CD8-positive, alpha-beta memory T cell (primary cell): ENCODE measurements at places on chromosomes 11 and 22. TPM values are rescaled to one million over a fixed set of nuclear protein-coding genes. Genes with fewer than 3 reads are reported as not detected.
A peak's percentile ranks its signal among the peaks of the same experiment; 100 is the strongest.

The TSGA10IP gene
- total RNA-seq: not detected

- no peak overlapping the region for H3K4me3 ChIP-seq
- H3K27me3 ChIP-seq: no peaks in the 10 kb centered on the region
- no peak overlapping the region for H3K27ac ChIP-seq
- no peaks in the 10 kb centered on the region for H3K4me1 ChIP-seq
- no peak for DNase-seq
- H3K36me3 ChIP-seq: no peaks in the 10 kb centered on the region
Measured at GRCh38 chr11:55457641-55458040, 89.9 kb downstream of the OR4A15 start.

The MUC2 gene
- total RNA-seq: not detected

DNA sequence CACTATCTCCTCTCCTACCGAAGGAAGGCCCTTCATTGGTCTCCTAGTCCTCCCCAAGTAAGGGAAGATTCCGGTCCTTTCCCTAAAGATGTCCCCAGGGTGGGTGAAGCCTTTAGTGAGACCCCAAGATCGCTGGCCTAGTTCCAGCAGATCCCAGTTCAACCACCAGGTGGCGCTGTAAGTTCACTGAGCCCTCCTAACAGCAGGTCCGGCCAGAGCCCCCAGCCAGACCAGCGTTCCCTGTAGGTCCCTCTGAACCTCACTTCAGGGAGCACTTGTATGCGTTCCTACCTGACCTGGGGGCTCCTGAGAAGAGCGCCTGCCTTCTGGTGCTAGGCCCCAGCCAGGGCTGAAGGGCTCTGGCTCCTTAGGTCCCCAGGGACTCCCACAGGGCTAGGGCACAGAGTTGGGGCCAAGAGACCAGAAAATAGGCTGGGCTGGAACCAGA is 38.1 kb downstream of the LMO1 start:
- peak; percentile 68 for DNase-seq
- H3K36me3 ChIP-seq: no peaks in the 10 kb centered on the region
- H3K4me3 ChIP-seq: no peak overlapping the region
- no peak overlapping the region for H3K27ac ChIP-seq
- no peaks in the 10 kb centered on the region for H3K4me1 ChIP-seq

- peaks cover 9% of the 10 kb centered on the region for H3K27me3 ChIP-seq
- no peaks in the 10 kb centered on the region for H3K4me1 ChIP-seq
- no peak for DNase-seq
- no peaks in the 10 kb centered on the region for H3K36me3 ChIP-seq
- H3K27ac ChIP-seq: no peak overlapping the region
Measured at GRCh38 chr11:45766469-45766868, 38.5 kb upstream of the SLC35C1 start.

DNA sequence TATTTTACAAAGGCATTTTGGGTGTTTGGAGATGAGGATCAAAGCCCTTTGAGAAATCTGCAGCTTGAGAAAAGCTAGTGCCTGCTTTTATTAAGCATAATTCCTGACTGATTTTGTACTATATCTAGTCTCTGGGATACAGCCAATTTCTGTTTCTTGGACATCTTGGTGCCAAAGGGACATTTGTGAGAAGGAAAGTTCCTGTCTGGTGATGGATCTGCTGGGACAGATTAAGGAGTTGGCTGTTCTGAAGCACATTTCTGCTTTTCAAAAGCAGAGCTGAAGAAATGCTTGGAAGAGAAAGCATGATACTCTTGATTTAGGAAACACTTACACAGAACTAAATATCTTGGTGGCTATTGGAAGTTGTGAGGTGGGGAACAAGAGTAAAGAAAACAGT is 254.6 kb upstream of the CCDC90B start:
- no peak overlapping the region for H3K4me3 ChIP-seq
- no peaks in the 10 kb centered on the region for H3K4me1 ChIP-seq

GRCh38 chr11:76649851-76650372 is 20.6 kb downstream of the LRRC32 start:
- H3K27ac ChIP-seq: no peak overlapping the region
- H3K27me3 ChIP-seq: no peaks in the 10 kb centered on the region
- DNase-seq: no peak
- no peak overlapping the region for H3K4me3 ChIP-seq
- no peaks in the 10 kb centered on the region for H3K36me3 ChIP-seq

DNA sequence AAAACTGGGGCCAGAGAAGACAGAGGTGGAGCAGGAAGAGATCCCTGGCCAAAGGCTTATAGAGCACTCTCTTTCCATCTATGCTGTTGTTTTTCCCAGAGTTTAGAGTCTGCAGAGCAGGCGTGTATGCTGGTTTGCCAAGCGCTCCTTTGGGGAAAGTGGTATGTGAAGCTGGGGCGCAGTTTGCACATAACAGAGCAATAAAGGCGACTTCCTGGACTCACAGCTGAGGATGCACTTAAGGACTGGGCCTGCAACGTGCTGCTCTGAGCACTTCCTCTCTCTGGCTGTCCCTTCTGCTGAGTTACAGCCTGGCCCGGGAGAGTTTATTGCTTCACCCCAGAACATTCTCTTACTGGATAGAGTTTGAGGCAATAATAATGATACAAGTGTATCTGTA is 41.7 kb downstream of the THAP12 start:
- no peaks in the 10 kb centered on the region for H3K27me3 ChIP-seq
- no peaks in the 10 kb centered on the region for H3K36me3 ChIP-seq
- H3K4me1 ChIP-seq: no peaks in the 10 kb centered on the region
- no peak overlapping the region for H3K4me3 ChIP-seq
- DNase-seq: no peak

- no peak for DNase-seq
- no peaks in the 10 kb centered on the region for H3K4me1 ChIP-seq
- H3K27me3 ChIP-seq: no peaks in the 10 kb centered on the region
Measured at GRCh38 chr11:134677891-134678551, 266.0 kb upstream of the B3GAT1 start.

GRCh38 chr11:92890846-92891245 is 78.6 kb upstream of the MTNR1B start:
- H3K27me3 ChIP-seq: no peaks in the 10 kb centered on the region
- no peak for DNase-seq
- H3K36me3 ChIP-seq: no peaks in the 10 kb centered on the region

DNA sequence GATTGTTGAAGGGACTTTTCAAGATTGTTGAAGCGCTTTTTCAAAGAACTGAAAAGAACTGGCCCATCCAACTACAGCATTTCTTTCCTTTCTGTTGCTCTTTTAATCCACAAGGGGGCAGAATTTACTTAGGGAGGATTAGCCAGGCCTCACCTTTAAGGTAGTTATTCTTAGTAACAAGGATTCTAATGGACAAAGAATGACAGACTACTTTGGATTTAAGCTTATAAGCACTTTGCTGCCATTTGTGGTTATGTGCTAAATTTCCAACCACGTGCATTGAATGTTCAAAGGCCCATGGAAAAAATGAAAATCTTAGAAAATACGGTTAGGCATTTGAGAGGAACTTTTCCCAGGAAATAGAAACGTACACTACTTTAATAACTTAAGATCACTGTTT is 49.5 kb upstream of the HSPA8 start:
- no peaks in the 10 kb centered on the region for H3K4me1 ChIP-seq
- H3K27me3 ChIP-seq: no peaks in the 10 kb centered on the region
- no peaks in the 10 kb centered on the region for H3K36me3 ChIP-seq
- H3K27ac ChIP-seq: no peak overlapping the region

DNA sequence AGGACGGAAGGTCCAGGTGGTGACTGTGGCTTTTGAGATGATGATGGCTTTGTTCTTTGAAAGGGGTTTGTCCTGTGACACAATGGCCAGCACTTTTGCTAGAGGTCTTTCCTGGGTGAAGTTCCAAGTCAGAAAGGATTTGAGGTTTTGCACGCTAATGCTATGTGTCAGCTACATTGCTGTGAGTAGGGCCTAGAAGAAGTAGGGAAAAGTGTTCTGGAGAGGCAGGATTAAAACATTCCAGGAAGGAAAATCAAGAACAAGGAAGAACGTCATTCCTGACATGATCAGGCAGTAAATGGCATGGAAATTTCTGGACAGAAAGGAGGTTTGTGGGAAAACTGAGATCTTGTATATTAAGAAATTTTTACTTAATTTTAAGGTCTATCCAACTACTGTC is 290.7 kb downstream of the NTM start:
- no peaks in the 10 kb centered on the region for H3K4me1 ChIP-seq
- H3K36me3 ChIP-seq: no peaks in the 10 kb centered on the region
- no peak overlapping the region for H3K4me3 ChIP-seq
- H3K27me3 ChIP-seq: no peaks in the 10 kb centered on the region

The GRAMD1B gene
- total RNA-seq: 28.2 TPM

DNA sequence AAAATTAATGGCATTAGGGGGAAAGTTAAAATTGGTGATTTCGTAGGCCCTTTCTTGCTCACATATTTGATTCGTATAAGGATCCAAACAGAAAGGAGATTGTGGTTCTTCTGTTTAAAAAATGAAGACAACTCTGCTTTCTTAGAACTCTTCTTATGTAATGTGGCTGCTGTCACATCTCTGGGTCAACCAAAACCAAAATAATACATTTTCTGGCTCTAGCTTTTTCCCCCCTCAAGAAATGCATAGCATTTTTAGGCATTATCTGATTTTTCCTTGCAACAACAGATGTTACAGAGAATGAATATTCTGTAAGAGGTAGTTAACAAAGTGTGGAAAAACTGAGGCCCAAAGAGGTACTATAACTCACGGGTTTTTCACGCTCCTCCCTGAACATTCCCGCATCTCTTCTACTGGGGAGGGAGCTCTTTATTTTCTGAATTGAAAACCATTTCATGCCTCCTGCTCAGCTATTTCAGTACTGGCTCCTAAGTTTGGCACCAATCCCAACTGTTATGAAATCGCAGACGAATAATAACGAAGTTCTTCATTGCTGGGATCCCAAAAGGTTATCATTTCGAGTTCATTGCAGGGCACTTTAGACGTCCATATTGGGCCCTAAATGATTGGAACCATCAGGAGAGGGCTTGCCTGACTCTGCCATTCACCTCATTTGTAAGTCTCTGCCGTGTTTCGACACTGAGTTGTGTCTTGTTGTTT is 17.1 kb downstream of the GRAP2 start:
- DNase-seq: no peak
- H3K4me1 ChIP-seq: peaks cover 97% of the 10 kb centered on the region
- peak overlapping the region; percentile 22 for H3K4me3 ChIP-seq
- peak overlapping the region; percentile 27 for H3K27ac ChIP-seq

The NPAS4 gene
- total RNA-seq: not detected

The INSC gene
- not detected for total RNA-seq

DNA sequence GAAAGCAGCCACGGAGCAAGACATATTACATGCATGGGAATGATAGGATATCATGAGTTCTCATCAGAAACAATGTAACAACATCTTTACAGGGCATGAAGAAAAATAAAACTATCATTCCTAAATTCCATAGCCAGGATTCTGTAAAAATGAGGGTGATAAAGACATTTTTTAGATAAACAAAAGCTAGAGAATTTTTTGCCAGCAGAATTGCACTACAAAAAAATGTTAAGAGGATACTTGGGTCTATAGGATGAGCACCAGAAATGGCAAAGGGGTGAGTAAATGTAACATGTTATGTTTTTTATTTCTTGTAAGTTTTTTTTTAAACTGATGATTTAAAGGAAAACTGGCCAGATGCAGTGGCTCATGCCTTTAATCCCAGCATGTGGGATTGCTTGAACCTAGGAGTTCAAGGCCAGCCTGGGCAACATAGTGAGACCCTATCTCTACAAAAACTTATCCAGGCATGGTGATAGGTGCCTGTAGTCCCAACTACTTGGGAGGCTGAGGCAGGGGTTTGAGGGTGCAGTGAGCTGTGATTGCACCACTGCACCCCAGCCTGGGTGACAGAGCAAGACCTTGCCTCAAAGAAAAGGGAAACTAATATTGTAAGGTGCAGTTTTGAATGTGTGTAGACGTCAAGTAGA is 33.2 kb downstream of the TBX1 start:
- no peaks in the 10 kb centered on the region for H3K36me3 ChIP-seq
- DNase-seq: no peak
- H3K27me3 ChIP-seq: no peaks in the 10 kb centered on the region
- H3K27ac ChIP-seq: no peak overlapping the region
- H3K4me3 ChIP-seq: no peak overlapping the region

DNA sequence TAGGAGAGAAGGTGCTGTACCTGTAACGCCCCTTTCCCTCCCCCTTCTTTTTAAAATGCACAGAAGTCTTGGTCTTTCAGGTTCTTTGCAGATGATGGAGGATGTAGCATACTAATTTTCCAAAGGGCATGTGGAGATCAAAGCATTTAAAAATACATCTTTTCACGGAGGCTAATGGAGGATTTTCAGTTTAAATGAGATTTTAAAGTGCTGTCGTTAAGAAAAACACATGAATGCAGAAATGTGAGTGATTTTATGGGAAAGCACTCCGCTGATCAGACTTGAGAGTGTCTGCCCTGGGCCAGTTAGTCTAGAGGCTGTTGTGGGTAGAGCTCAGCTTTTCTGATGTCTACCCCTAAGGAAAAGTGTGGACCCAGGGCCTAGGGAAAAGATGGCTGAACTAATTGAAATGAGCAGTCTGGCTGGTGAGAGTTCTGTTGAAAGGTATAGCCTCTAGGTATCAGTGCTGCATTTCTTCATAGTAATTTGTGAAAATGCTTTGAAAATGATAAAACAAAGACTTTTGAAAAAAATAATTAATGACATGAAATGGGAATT is 2.5 kb downstream of the AMOTL1 start:
- H3K36me3 ChIP-seq: no peaks in the 10 kb centered on the region
- DNase-seq: no peak
- H3K27ac ChIP-seq: no peak overlapping the region
- H3K4me1 ChIP-seq: no peaks in the 10 kb centered on the region

DNA sequence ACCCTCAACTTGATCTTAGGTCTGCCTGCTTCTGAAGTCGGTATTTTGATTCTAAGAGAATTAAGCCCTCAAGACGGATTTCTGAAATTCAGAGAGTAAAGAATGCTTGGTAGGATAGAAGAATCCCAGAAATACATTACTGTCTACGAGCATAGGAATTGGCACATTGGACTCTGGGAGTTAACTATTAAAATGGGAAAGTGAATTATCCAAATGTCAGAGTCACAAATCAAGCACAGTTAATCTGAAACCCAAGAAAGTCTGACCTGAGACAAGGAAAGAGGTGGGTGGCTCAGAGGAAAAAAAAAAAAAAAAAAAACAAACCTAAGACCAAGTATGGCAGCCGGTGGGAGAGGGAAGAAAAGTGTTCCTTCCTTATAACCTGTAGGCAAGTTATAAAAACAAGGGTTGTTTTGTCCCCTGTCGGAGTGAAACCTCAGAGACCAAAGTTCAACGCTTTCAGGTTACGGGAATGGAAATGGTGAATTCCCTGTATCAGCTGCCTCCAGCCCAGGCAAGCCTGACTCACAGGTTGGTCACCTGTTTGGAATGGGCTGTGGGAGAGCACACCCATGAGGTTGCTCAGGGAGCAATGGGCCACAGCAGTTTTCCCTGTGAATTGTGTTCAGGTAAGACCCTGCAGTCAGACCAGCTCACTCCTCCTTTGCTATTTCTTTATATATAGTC is 139.0 kb downstream of the ETS1 start:
- no peaks in the 10 kb centered on the region for H3K27me3 ChIP-seq
- no peak overlapping the region for H3K27ac ChIP-seq
- peak; percentile 26 for DNase-seq
- no peak overlapping the region for H3K4me3 ChIP-seq

GRCh38 chr11:77353131-77353530 is 51.6 kb upstream of the GDPD4 start:
- H3K4me1 ChIP-seq: no peaks in the 10 kb centered on the region
- no peak overlapping the region for H3K27ac ChIP-seq
- no peak overlapping the region for H3K4me3 ChIP-seq
- H3K36me3 ChIP-seq: no peaks in the 10 kb centered on the region

The RIMBP3B gene
- 0.35 TPM for total RNA-seq

The SAMM50 gene
- 58.8 TPM for total RNA-seq

GRCh38 chr11:2320568-2321310 is 18.9 kb downstream of the TSPAN32 start:
- no peaks in the 10 kb centered on the region for H3K4me1 ChIP-seq
- H3K4me3 ChIP-seq: no peak overlapping the region
- DNase-seq: no peak
- no peaks in the 10 kb centered on the region for H3K27me3 ChIP-seq

GRCh38 chr11:43493431-43493830 is 134.7 kb downstream of the TTC17 start:
- no peak overlapping the region for H3K4me3 ChIP-seq
- H3K4me1 ChIP-seq: no peaks in the 10 kb centered on the region
- no peaks in the 10 kb centered on the region for H3K27me3 ChIP-seq
- H3K36me3 ChIP-seq: peaks cover 4% of the 10 kb centered on the region
